Hematopoietic multipotent progenitor cell treated with erythropoietin and hydrocortisone succinate and interleukin-3 and kit ligand, for 8 days (in vitro differentiated cells): ENCODE measurements at places on chromosomes 1 and 21.

- no peak for DNase-seq
Observed at GRCh38 chr1:211488641-211489040, 3.3 kb downstream of the RD3 start.

DNA sequence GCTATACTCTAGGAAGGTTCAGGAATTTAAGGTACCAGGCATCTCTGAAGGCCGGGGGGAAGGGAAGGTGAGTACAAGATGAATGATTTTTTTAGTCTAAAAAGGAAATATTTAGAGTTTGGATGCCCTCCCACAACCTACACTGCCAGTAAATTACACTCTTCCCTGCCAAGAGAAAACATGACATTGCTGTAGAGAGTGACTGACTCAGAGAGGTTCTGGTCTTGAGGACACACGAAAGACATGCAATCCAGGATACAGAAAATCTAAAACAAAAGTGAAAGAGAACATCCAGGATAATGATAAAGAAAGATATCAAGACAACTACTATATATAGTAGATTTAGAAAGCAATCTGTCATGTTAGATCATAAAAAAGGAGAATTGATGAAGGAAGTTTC is 200.5 kb downstream of the TYW3 start:
- DNase-seq, result no peak

DNA sequence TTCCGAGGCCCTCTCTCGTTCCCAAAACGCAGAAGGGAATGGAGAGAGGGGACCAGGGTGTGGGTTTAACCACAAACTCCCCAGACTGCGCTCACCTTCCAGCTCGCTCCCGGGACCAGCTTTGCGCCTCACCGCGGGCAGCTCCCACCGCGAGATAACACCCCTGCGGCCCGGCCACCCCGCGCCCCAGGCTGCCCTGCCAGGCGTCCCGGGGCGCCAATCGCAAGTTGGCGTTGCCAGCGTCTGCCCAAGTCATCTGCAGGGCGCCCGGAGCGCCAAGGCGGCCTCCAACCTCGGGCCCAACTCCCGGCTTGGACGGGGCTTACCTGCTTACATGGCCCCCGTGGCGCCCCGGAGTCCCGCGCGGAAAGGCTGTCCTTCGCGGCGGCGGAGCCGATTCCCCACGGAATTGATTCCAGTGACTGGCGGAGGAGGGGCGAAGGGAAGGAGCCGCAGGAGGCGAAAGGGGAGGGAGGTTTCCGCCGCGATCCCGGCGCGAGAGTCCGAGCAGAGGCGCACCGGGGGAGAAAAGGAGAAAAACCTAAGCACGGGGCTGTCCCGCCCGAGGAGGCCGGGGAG is 456 bp downstream of the PTPN14 start:
- DNase-seq, result no peak

DNA sequence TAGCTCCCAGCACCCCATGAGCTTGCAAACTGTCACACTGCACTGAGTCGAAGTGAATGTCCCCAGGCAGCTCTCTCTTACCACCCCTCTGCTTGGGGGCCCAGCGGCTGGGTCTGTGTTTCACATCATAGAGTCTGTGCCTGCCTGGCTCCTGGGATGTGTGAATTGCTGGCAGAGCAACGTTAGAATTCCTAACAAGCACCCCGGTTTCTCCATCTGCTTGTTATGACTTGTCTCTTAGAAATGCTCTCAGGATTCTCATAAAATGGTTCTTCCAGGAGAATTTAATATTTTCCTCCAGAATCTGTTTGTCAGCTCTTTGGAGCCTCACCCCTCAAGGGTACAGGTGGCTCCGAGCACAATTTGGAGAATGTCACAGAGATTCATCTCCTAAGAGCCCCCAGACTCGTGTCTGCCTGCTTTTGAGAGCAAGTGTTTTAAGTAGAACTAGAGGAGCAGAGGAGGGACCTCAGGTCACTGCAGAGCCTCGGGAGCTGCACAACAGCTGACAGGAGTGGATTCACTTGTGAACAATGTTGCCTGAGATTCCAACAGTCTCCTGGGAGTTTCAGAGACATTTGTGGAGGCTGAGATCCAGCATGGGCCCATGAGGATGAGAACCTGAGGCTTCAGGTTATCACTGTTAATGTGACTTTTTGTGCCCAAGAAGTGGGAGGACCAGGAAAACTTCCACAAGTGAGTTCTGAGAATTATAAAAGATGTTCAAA is 131.5 kb downstream of the KCNJ6 start:
- DNase-seq, result no peak

DNA sequence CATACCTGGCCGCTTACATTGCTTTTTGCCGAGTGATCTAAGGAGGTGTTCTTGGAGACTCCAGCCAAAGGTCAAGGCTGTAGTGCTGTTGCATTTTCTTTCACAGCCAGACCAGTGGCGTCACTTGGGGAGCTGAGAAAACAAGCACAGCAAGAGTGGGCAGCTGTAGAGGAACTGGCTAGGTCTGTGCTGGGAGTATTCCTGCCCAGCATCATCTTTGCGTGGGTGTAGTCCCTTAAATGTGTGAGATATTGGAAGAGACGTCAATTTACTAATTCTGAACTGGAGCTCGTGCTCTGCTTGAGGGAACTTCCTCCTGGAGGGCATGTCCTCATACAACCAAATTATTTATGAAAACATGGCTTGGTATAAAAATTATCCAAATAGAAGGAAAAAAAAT is 10.2 kb downstream of the UBIAD1 start:
- no peak for DNase-seq

DNA sequence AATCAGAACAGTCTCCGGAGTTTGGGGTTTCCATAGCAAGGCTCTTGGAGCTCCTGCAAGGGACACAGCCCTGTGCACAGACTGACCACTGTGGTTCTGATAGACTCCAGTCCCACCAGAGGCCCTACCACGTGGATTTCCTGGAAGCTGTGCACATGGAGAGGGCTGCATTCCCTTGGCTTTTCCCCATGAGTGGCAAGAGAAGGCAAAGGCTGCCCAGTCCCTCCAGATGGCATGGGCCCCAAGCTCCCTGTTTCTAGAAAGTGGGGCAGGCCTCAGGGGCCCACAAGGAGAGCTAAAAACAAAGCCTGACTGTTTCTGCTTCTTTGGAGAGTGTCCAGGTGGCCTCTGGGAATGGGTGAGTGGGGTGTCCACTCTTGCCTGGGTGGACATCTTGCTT is 87.5 kb downstream of the DDX20 start:
- DNase-seq, result no peak

- DNase-seq, result peak; percentile 30
Observed at GRCh38 chr1:204673209-204673608, 12.3 kb downstream of the LRRN2 start.

GRCh38 chr1:91617285-91617765 is 116.7 kb downstream of the CDC7 start:
- DNase-seq, result no peak

GRCh38 chr1:148290881-148291280 is 138.8 kb upstream of the NBPF11 start:
- no peak for DNase-seq

DNA sequence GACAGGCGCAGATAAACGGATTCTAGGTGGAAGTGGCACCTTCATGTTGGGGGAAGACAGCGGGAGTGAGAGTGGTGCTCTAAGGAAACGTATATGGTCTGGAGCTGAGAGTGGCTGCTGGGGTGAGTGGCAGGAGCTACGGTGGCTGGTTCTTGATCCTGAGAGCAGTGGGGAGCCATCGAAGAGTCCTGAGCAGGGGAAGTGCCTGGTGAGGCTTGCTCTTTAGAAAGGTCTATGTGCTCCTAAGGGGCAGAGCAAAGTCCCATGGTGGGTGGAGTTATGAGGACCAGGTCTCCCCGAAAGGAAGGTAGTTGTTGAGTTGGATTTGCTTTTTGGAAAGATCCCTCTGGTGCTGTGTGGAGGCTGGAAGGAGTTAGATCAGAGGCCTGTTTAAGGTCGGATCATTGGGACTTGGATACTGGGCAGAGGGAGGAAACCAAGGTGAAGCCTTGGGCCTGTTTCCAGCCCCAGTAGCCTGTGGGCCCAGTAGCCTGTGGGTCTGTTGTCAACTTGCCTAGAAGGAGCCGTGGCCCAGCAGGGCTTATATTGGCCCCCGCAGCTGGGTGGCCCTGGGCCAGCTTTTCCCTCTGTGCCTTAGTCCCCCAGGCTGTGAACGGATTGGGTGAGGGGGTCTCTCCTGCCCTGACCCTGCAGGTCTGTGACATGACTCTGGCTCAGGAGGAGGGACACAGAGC is 33.0 kb downstream of the ACOT11 start:
- DNase-seq, result no peak
